Motor neuron (in vitro differentiated cells): ENCODE measurements at places on chromosomes 7 and 10. TPM values are rescaled to one million over a fixed set of nuclear protein-coding genes. Genes with fewer than 3 reads are reported as not detected.
A peak's percentile ranks its signal among the peaks of the same experiment; 100 is the strongest.

DNA sequence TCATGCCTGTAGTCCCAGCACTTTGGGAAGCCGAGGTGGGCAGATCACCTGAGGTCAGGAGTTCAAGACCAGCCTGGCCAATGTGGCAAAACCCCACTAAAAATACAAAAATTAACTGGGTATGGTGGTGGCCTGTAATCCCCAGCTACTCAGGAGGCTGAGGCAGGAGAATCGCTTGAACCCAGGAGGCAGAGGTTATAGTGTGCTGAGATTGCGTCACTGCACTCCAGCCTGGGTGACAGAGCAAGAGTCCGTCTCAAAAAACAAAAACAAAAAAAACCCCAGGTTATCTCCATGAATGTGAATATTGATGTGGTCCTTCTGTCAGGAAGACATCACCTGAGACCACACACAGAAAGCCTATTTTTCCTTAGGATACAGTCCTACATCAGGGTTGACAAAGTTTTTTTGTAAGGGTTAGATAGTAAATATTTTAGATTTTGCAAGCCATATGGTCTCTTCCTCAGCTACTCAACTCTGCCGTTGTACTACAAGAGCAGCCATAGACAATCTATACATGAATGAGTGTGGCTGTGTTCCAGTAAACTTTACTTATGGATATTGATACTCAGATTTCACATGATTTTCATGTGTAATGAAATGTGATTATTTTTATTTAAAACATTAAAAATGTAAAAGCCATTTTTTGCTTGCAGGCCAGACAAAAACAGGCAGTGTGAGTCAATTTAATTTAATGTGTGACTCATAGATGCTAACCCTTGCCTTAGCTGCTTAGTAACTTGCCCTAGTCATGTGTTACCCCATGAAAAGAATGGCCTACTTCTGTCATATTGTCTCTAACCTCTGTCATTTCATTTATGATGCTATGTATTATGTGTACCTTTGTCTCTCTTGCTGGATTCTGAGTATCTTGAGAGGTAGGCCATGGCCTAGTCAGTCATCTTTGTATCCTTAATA, 78.1 kb downstream of the TPST1 start:
- peak; percentile 92 for ATAC-seq

DNA sequence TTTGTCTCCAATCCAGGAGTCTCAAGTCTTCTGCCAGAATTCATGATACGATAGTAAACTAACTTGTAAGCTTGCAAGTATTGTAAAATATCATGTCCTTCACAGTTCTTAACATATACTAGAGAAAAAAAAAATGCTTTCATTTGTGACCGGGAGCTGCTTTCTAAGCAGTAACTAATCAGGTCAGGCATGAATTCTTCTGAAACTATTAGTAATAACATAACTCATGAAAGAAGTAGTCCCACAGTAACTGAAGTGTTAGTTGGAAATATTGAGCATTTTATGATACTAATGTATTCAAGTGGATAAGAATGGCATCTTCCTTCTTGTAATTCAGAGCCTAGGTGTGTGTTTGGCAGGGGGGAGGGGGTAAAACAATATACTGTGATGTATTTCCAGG, 665.6 kb downstream of the DNAJB9 start:
- ATAC-seq: no peak

- no peak for ATAC-seq
Measured at GRCh38 chr7:82481499-82482097, 38.0 kb upstream of the CACNA2D1 start.

DNA sequence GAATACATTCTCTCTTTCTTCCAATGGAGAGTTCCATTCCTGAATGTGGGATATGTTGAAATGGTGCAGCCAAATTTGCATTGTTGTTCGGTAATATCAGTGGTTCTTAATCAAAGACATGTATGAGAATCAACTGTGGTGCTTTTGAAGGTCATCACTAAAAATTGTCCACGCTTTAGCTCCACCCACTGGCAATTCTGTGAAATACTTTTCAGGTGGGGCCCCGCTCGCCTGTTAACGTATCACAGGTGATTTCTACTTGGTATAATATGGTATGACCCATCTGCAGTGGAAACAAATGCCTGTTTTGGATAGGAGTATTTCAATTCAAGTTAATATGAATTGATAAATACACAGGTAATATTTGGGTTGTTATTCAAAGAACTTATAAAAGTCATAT, 178.4 kb downstream of the NSUN6 start:
- ATAC-seq: no peak

DNA sequence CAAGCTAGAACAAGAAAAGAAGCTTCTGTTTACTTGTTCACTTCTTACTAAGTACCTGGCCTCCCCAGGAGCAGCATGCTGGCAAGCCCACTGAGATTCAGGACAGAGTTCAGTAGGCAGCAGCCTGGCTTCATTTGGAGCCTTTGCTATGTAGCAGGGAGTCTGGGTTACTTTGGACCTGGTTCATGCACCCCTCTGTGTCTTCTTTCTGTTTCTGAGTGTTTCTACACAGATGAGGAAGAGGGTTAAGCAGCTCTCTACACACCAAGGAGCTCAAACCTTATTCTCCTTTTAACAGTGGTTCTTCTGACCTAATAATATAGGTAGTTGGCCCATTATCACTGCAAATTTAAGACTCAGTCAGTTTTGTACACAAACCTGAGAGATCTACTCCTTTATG, 152.9 kb downstream of the ARID5B start:
- no peak for ATAC-seq

GRCh38 chr7:149776289-149776688, 2.9 kb upstream of the ZNF467 start:
- ATAC-seq: no peak

- ATAC-seq: no peak
Measured at GRCh38 chr10:13808556-13809391, 222.0 kb downstream of the PRPF18 start.

DNA sequence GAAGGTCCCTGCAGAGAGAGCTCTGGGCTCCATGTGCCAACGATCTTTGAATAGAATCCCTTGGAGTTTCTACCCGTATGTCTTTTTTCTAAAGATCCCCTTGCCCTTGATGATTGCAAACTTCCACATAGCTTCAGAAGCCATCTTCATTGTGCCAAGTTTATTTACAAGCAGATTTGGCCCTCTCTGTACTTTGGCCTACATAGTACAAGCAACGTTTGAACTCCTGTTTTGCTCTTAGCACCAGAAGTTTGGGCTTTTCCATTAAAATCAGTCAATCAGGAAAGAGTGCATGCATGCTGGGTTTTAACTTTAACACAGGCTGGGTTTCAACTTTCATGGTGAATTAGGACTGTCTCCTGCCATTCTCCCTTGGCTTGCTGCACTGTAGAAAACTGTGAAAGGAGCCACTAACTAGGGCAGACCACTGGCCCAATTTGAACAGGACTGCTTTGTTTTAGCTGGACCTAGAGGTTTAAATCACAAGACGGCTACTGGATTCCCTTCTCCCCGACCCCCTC, 557.6 kb upstream of the GALNT17 start:
- ATAC-seq: no peak

DNA sequence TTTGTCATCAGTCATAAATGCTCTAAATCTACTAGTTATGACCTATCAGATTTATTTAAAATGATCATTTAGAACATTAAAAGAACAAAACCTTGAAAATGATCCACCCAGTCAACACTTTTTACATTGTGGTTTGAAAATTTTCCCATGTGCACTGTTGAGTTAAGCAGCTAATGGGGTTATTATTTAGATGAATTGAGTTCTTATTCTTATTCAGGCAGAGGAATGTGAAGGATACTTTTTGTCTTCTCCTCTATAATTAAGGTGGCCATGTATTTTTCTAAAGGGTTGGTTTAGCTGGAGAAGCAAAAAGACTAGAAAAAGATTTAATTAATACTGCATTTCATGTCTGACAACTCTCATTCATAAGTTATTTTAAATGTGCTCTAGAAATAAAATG, 74.9 kb upstream of the FEZF1 start:
- ATAC-seq: no peak

DNA sequence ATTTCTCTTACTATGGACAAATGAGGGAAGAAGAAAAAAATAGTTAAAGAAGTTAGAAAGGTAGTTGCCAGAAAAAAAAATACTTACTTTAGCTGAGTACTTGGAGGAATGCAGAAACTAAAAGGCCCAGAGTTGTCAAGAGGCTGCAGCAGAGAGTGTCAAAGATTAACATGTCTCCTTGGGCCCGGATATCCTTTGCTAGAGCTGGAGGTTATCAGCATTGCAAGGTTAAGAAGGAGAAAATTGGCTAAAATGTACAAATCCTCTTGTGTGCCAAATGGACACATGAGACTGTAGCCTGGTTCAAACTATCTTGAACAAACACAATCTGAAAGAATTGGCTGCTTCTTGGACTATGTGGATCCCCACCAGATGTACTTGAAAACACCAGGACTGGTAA, 377.0 kb downstream of the SEMA3D start:
- ATAC-seq: no peak

DNA sequence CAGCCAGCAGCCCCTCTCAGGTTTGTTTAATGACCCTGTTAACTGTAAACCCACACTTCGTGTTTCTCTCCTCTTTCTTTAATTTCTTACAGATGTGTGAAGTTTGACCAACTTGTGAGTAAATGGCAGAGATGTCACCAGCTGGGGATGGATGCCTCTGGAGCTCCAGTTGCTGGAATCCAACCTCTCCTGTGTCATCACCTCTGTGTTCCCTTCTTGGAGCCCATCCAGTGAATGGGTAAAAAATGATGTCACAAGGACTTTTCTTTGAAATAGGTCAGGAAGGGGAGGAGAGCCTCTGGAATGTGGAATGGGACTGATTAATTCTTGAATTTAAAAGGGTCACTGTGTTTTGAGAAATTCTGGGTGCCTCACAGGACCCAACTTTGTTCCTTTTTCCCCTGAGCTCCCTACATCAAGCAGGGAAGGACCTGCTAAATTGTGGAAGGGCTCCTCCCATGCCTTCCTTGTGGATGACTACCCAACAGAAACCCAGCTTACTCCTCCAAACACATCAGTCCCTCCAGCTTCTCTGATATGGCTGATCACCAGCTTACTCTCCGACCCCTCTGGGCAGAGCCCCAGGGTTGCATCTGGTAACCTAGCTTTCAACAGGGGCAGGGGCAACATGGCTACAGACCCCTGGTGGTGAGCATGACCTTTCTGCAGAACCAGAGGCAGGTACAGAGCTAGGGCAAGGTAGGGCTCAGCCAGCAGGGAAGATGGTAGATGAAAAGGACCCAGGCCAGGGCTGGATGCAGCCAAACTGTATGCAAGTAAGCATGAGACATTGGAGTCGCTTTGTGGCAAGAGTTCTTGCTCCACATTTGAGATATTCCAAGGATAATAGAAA, 67.5 kb downstream of the STRA8 start:
- ATAC-seq: no peak

GRCh38 chr10:63114031-63114814, 18.9 kb upstream of the NRBF2 start:
- peak; percentile 76 for ATAC-seq

DNA sequence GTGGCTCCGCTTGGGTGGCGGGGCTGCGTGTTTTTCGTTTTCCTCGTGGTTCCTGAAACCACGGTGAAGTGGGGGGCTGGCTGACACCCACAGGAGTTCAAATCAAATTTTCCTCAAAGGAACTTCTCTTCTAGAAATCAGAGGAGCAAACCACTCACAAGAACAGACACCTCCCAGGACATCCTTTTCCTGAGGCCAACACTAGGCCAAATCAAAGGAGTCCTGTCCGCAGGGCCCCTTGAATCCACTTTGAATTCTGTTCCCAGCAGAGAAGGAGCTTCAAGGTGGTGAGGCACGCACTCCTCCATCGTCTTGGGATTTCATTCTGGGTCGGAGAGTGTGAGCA, 29.9 kb upstream of the ZNF273 start:
- ATAC-seq: no peak

GRCh38 chr7:87853237-87853864, 22.8 kb downstream of the SLC25A40 start:
- no peak for ATAC-seq

- peak; percentile 74 for ATAC-seq
Measured at GRCh38 chr10:74957285-74957961, 131.0 kb downstream of the KAT6B start.

GRCh38 chr10:121036431-121036830, 185.3 kb downstream of the WDR11 start:
- ATAC-seq: no peak

DNA sequence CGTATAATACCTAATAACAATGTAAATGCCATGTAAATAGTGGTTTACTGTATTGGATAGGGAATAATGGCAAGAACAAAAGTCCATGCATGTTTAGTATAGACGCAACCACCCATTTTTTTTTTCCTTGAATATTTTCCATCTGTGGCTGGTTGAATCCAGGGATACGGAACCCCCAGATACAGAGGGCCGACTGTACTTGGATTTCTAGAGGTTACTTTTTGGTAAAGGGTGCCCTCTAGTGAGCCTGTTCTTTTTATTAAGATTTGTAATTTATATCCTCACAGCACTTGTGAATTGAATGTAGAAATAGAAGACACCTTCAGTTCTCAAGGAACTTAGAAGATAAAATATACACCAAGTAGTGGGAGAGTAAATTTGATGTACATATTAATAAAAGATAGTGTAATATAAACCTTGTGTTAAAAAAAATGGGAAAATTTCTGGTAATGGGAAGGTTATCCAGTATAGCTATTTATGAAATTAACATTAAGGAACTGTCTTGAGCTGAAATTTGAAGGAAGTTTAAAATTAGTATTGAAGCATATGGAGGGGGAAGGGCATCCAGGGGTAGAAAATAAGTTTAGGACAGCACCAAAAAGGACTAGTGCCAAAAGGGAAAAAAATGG, 32.0 kb downstream of the EXOC6 start:
- peak; percentile 45 for ATAC-seq

GRCh38 chr7:98213296-98213887, 2.2 kb downstream of the BHLHA15 start:
- ATAC-seq: no peak

- no peak for ATAC-seq
Measured at GRCh38 chr10:103192089-103192450, 1.0 kb downstream of the NT5C2 start.

- no peak for ATAC-seq
Measured at GRCh38 chr7:147245274-147245673, 1128.7 kb downstream of the CNTNAP2 start.

DNA sequence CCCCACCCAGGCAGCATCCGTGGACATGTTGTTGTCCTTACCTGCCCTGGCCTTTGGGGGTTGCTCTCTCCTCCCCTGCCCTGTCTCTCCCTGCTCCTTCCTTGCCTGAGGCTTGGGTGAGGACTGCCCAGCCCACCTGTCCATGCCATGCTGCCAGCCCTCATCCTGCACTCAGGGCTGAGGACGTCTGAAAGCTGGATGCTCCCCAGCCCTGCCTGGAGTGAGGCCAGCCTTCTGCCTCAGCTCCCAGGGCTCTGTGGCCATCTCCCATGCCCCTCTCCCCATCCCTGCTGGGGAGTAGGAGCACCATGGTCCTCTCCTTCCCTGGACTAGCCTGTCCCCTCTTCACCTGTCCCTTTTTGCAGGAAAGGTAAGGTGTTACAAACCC, 68.4 kb downstream of the RAMP3 start:
- no peak for ATAC-seq

MBLAC1 gene
- 1.7 and 2.3 TPM in 2 replicates for total RNA-seq

WDFY4 gene
- 2.0 and 2.9 TPM in 2 replicates for total RNA-seq

CYP17A1 gene
- total RNA-seq: 0.38 and 1.1 TPM in 2 replicates

TAF6 gene
- total RNA-seq: 29.8 and 30.6 TPM in 2 replicates

ZNF248 gene
- total RNA-seq: 39.5 and 40.1 TPM in 2 replicates

SLC13A1 gene
- not detected in 2 replicates for total RNA-seq

LIPF gene
- total RNA-seq: 0.35 TPM in 1 of 2 replicates, not detected in the other

CACNB2 gene
- 5.3 and 5.7 TPM in 2 replicates for total RNA-seq

HMX3 gene
- total RNA-seq: 0.16 TPM in 1 of 2 replicates, not detected in the other
